ENCODE measurements at places on chromosomes 5 and 9.

GRCh38 chr5:62509806-62510205 is 68.8 kb upstream of the LRRC70 start:
- no peak for DNase-seq

GRCh38 chr9:125942125-125942524 is 195.0 kb downstream of the PBX3 start:
- no peak for DNase-seq

GRCh38 chr5:58922461-58923171 is 339.7 kb downstream of the RAB3C start:
- DNase-seq, result peak; percentile 69

DNA sequence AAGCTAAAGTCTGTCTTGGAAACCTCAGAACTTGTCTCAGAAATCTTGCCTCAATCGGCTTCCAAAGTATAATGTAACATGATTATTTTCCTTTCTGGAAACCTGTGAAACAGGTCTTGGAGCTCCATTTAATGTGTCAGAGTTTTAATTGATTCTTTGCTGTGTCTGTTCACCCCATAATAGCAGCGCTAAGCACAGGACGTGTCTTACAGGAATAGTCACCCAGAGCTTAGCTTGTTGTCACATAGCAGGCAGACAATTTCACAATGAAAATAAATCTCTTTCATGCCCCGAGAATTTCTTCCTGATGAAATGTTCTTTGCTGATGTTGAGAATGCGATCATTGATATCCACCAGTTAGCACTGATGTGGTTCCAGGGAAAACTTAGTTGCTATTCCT is 40.2 kb upstream of the PTPN3 start:
- DNase-seq, result no peak

DNA sequence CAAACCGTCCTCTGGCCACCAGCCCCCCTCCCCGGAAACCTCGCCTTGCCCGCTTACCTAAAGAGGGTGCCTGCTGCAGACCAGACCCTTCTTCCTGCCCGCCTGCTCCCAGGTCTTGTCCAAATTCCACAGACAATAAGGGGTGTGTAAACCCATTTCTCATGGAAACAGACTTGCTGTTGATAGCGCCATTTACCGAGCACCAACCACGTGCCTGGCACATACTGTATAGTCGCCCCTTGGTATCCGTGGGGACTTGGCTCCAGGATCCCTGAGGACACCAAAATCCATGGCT is 25.1 kb downstream of the CDHR2 start:
- DNase-seq, result no peak

GRCh38 chr9:111925784-111926183 is 29.2 kb downstream of the UGCG start:
- DNase-seq, result no peak

DNA sequence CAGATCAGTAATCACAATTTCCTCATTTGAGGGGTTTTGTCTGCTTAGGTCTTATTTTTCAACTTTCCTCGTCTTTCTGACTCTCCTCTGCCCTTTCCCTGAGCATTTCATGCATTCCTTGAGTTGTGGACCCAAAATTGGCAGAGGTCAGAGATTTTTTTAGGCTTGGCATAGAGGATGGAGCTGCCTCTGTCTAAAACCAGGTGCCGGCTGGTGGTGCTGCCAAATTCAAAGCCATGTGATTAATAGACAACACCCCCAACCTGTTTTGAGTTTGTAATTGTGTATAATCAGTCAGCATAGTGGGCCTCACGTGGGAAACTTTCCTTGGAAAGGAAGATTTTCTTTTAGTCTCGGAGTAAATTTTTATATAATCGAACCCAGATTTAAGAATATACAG is 39.6 kb downstream of the TJP2 start:
- DNase-seq, result no peak

DNA sequence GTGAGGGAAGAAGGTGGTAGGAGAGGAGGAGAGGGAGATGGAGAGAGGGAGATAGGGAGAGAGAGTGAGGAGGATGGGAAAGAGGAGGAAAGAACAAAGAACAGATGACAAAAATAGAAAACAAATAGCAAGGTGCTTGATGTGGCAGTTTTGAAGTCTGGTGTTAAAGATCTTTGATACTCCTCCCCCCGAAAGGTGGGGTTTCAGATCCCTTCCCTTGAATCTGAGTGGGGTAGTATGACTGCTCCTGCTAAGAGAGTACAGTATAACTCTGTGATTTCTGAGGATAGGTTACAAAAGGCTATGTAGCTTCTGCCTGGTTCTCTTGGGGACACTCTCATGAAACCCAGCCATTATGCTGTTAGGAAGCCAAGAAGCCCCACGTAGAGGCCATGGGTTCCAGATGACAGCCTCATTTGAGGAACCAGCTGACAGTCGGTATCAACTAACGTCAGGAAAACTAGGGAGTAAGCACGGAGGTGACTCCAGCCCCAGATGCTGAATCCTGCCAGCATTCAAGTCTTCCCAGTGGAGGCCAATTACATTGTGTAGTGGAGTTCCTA is 102.1 kb downstream of the FANCC start:
- no peak for DNase-seq

GRCh38 chr9:135956802-135957174 is 4.4 kb downstream of the UBAC1 start:
- DNase-seq, result no peak

DNA sequence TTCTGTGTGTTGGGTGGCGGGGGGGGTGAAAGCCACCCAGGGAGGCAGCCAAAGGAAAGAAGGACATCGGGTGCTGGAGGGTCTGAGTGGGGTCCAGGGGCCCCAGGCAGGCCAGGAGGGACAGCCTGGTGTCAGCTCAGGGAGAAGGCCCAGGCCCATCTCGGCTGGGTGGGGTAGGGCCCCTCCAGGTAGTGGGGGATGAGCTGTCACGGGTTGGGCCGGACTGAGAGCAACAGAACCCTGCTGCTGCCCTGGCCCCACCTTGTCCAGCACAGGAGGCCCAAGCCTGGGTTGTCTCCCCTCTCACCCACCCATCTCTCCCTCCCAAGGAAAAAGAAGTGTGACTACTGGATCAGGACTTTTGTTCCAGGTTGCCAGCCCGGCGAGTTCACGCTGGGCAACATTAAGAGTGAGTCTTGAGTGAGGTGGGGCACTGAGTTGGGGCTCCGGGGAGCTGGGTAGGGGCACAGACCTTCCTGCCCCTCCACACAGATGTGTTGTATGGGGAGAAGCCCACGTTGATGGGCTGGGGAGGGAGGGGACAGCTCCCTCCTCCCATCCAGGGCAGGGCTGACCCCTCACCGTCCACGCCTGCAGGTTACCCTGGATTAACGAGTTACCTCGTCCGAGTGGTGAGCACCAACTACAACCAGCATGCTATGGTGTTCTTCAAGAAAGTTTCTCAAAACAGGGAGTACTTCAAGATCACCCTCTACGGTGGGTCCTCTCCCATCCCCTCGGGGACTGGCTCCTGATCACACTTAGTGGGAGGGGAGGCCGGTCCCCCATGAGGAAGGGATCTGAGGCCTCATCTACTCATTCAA is 2.3 kb downstream of the LCN2 start:
- DNase-seq, result no peak

DNA sequence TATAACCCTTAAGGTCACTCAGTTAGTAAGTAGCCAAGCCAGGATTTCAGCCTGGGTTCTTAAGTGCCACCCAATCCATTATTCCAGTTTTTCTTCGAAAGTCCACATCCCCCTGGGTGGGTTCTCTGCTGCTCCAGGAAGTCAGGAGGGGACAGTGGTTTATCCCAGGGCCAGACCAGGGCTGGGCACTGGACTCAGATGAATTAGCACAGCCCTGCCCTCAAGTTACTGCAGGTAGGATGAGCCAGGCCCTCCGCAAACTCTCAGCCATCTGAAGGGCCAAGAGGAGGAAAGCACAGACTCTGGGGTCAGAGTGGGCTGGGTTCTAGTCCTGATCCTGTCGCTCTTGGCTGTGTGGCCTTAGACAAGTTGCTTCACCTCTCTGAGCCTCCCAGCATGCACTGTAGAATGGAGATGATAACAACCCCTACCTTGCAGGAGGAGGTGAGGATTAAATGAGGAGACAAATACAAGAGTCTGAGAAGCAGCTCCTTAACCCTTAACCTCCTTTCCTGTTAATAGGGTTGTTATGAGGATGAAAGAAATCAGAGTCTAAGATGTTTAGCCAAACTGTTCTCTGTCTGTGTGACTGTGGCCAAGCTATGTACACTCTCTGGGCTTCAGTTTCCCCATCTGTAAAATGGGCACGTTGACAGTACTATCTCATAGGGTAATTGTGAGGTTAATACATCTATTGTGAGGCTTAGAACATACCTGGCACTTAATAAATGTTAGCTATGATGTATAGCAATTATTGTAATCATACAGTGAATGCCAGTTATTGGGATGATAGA is 6.8 kb upstream of the NEURL1B start:
- DNase-seq, result no peak

DNA sequence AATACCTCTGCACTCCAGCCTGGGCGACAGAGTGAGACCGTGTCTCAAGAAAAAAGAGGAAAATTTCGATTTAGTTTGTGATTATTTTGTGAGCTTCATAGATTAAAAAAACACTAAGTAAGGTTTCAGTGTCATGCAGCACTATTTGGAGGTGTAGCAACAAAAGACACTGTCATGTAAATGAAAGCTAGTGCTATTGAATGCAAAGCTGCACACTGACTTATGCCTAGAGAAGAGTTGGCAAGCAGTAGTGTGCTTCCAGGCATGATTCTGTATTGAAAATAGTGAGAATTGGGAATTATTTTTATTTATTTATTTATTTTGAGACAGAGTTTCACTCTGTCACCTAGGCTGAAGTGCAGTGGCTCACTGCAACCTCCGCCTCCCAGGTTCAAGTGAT is 34.5 kb downstream of the DDX46 start:
- DNase-seq, result no peak

- DNase-seq, result no peak
Observed at GRCh38 chr5:175837171-175837699, 34.1 kb upstream of the CPLX2 start.

DNA sequence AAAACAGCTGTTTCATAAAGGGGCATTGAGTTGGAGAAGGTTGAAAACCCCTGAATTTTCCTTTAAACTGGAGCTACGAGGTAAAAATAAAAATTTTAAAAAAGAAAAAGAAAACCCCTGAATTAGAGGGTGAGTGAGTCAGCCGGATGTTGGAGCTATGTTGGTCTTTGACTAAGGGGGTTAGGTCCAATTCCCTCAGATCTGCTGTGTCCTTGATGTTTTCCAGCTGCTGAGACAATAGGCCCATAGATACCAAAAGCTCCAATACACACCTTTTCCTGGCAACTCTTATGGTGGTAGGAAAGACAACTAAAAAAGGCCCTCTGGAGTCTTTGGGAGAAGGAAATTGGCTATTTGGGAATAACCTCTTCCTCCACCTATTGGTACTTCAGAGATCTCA is 79.4 kb upstream of the SAP30L start:
- DNase-seq, result no peak

GRCh38 chr9:84241817-84242373 is 98.7 kb downstream of the SLC28A3 start:
- DNase-seq, result no peak

DNA sequence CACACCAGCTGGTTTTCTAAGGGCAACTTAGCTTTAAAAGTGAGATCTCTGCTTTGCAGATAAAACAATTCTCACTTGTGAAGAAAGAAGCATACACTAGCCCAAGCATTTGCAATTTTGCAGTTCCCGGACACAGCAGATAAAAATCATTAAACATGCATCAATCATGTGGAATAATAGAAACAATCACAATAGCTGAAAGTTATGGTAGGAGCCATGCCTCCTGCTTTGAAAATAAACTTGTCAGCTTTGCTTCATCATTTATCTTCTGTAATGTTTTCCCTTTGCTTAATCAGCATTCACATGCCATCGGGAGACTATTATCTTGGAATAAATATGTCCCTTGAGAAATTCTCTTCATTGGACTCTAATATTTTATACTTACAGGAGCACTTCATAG is 60.3 kb upstream of the DAB2 start:
- no peak for DNase-seq

DNA sequence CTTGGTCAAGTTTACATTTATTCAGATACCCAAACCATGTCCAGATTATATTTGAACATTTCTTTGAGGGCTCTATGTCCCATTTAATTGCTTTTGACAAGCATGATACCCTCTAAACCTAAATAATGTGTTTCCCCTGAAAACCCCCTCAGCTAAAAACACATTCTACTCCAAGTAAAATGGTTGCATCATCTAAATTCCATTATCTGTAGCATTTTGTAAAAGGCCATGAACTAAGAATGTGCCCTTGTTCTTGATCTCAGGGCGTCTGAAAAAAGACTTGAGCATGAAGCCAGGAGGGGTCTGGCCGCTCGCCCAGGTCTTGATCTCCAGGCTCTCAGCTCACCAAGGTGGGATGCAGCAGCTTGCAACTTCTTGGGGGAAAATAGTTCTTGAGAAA is 53.5 kb upstream of the ERCC6L2 start:
- no peak for DNase-seq

GRCh38 chr5:126488443-126489065 is 65.3 kb downstream of the GRAMD2B start:
- DNase-seq, result no peak

GRCh38 chr5:52693280-52693679 is 94.4 kb upstream of the ITGA1 start:
- DNase-seq, result no peak

DNA sequence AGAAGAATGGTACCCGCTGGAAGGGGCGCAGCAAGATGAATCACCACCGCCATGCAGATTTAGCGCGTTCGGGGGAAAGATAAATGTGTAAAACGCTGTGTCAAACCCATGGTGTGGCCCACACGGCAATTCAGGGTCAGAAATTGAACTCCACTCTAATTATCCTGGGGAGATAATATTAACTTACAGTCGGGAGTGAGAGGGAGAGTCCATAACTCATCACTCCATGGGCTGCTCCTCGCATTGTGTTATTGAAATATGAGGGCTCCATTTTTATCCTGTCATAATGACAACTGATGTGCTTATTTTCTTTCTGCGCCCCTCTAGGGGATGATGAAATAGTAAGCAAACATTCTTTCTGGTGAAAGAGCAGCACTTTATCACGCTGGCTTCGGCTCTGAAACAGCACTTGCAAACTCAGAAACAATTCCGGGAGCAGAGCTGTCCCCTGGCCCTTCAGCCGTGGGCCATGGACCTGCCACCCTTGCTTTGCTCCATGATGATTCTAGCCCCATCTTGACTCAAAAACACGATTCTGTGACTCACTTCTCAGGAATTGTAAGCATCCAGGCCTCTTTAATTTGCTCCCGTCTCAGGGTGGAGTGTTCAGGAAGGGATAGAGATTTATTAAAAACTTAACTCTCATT is 431.6 kb downstream of the IRX1 start:
- DNase-seq, result no peak

DNA sequence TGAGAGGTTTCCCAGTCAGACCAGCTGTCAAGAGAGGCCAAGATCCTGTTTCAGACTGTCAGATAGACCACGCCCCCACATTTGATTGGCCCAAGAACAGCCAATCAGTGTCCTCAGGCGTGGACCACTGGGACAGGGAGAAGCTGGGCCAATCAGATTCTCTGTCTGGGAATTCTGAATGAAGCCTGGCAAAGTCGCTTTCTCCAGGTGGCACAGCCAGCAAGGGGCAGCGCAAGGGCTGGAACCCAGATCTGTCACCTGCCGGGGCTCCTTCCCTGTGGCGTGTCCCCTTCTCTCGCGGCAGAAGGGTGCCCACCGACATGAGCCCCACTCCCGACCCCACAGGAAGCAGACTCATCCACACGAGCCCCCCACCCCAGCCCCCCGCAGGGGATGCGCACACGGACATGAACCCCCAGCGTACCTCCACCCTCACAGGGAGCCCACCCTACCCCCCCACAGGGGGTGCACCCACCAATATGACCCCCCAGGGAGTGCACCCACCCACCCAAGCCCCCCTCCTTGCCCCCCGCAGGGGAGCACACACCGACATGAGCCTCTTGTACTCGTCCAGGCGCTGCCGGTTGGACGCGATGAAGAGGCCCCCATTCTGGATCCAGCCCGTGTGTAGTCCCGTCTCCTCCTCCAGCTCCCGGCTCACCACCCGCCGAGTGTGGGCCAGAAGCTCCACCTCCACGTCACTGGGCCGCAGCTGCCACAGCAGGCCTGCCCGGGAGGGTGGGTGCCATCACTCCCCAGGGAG is 6.1 kb downstream of the SARDH start:
- DNase-seq, result no peak
